Activated naive CD8-positive, alpha-beta T cell treated with anti-CD3 and anti-CD28 coated beads, Interleukin-2, amount 10 ng/mL, durations not matched to agents 7 days and 5 days (primary cell): ENCODE measurements at places on chromosomes 6 and 20. TPM values are rescaled to one million over a fixed set of nuclear protein-coding genes. Genes with fewer than 3 reads are reported as not detected.

DNA sequence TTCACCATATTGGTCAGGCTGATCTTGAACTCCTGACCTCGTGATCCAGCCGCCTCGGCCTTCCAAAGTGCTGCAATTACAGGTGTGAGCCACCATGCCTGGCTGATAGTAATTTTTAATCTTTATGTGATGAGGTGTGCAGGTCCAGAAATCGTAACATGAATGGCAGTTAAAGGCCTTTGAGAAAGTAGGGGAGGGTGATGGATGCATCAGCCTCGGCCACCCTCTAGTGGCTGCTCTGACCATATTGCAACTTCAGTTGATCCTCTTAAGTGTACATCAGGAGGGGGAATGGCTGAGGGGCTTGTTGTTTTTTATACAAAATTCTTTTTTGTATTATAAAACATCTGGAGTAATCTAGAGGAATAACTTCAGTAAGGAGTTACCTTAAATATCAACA is 193.0 kb downstream of the ZFAND3 start:
- no peak for DNase-seq

GRCh38 chr6:157613011-157613522 is 210.0 kb upstream of the SNX9 start:
- DNase-seq: no peak

GRCh38 chr6:7145885-7146828 is 38.4 kb downstream of the RREB1 start:
- DNase-seq: peak; percentile 50

DNA sequence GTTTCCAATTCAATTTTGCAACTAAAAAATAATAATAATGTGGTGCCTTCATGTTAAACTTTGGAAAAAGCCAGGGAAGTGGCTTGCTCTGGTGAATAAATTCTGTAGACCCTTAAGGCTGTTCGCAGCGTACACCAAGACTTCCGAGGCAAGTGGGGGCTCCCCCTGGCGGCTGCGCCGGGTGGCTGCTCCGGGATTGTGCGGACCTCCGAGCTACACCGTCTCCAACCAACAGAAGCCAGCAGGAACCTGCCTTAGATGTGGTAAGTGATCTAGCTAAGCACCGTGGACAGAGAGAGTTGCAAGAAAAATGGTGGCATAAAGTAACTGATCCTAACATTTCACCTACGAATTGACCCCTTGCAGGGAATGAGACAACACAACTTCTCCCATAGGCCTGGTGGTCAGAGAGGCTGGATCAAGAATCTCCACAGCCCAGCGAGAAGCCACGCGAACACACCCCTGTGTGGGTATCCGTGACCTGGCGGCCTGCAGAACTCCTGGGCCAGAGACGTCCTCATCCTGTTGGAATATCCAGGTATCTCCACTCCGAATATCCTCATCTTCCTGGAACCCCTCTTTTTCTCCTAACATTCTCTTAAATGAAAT is 69.6 kb downstream of the TBXT start:
- peak; percentile 67 for DNase-seq

- no peak for DNase-seq
These were observed 164.5 kb downstream of the ATXN1 start for GRCh38 chr6:16596616-16597331.

DNA sequence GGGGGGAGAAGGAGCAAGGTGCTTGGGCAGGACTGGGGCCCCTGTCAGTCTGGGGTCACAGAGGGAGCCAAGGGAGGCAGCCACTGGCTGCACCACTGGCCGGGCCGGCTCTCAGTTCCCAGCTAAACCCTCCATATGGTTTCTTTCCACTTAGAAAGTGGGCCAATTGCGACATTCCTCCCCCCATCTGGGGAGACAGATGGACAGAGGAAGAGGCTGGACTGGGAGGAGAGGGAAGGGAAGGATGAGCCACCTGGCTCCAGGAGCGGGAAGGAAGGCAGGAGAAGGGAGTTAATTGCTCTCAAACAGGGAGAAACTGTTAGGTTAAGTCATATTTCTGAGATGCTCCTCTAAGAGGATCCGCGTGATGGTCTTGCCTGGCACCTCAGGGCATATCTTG is 82.2 kb downstream of the GRM4 start:
- DNase-seq: no peak

GRCh38 chr6:11938285-11938890 is 73.7 kb upstream of the HIVEP1 start:
- no peak for DNase-seq

DNA sequence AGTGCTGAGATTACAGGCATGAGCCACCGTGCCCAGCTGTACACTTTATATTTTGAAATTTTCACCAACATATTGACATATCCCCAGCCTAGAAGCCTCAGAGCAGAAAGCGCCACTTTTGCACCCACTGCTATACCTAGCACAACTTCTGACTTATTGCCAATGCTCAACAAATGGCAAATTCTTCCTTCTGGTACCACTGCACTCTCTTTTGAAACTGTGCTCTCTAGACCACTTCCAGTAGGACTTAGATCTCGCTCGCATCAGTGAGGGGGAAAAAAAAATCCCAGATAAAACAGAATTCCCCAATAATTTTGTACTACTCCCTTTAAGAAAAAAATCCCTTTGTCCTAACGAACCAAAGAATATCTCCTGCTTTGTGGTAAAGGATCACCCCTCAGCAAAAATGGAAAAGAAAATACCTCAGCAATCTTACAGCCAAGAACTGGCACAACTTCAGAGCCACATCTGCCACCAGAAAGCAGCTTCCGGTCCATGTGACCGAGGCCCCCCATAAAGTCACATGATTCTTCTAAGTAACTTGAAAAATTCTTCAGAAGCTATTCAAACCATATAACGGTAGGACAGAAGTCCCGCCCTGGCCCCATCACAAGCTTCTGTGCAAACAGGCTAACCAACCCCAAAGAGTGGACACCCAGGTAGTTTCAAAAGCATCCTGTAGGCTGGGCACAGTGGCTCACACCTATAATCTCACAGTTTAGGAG is 18.5 kb upstream of the IL17F start:
- no peak for DNase-seq

DNA sequence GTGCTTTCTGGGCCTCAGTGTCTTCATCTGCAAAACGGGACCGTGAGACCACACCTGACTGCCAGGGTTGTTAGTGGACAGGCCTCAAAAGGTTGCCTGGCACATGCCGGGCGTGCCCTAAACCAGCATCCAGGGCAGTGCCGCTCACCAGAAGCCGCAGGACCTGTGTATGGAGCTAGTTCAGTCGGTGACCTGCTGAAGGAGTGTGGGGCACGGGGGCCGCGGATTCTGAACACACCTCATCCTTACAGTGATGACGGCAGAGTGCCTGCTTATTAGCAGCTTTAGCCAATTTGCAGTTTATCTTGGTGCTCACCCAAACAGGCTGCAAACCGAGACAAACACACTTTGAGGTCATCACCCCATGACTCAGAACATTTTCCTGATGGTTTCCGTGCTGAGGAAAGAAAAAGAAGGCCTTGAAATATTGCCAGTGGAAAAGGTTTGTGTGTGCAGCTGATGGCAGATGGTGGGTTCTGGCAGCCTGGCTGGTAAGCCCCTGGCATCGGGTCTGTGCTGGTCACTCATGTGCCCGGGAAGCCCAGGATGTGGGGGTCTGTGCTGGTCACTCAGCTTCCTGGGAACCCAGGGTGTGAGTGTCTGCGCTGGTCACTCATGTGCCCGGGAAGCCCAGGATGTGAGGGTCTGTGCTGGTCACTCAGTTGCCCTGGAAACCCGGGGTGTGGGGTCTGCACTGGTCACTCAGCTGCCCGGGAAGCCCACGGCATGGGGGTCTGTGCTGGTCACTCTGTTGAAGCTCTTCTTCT is 153.8 kb downstream of the ERMARD start:
- DNase-seq: no peak

- DNase-seq: no peak
These were observed 198.4 kb upstream of the KCNK16 start for GRCh38 chr6:39520916-39521315.

DNA sequence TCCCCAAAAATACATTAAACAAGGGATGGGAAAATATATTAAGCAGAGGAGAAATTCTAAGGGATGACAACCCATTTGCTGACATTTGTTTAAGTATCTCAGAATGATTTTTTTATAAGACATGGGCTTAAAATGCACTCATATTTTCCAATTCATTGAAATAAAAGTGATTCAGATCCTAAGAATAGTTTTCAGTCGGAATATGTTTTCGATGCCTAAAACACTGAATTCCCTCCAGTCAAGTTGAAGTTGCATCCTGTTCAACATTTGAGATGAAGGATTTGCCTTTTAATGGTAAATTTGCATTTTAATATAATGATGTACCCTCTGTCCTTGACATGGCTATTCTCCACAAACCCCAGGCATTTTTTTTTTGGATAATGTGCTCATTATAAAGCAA is 79.3 kb downstream of the PTCHD4 start:
- DNase-seq: no peak

DNA sequence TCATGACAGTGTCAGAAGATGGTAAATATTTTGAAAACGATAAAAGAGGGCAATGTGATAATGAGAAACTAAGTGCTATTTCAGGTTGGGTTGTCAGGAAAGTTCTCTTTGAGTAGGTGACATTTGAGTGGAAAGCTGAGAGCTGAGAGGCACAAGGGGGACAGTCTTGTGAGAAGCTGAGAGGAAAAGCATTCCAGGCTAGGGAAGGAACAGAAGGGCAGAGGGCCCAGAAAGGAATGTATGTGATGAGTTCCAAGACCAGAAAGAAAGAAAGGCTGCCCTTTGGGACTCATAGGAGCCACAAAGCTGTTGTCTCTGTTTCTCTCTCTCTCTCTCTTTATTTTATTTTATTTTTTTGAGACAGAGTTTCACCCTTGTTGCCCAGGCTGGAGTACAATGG is 7.6 kb upstream of the RNF182 start:
- DNase-seq: no peak

DNA sequence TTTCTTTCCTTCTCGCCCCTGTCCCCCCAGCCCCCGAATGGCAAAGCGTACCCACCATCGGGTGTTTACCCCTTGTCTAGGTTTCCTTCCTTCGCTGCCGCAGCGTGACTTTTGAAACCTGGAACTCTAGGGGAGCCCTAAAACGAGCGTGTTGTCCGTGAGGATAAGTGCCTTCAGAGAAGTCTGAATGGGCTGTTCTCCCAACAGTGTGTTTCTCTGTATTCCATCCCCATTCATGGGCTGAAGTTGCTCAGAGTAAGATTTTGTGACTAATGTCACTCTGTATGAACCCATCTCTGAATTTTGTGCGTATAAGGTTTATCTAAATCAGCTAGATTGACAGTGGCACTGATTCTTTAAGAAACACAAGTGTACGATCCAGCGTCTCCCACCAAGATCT is 949 bp downstream of the MACROD2 start:
- no peak for DNase-seq

- no peak for DNase-seq
These were observed 125.7 kb downstream of the MEI4 start for GRCh38 chr6:77778527-77778926.

DNA sequence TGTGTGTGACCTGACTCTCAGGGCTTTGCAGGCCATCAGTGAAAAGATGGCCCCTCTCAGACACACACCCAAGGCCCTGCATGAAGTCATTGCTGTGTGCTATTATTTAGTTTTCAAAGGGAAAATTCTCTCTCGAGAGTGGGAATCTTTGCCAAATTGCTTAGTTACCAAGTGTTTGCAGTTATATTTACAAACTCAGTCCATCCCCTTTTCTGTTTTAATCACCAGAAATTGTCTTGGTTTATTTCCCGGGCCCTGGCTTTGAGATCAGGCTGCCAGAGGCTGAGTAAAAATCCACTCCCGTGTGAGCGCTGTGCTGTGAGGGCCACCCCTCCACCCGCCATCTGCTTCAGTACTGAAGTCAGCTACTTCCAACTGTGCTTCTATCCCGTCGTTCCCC is 163.1 kb downstream of the SOD2 start:
- no peak for DNase-seq

Gene PGBD1
- total RNA-seq: 3.4 TPM

Gene AHCY
- total RNA-seq: 51.8 TPM

Gene RHAG
- not detected for total RNA-seq
